GM23248 (cell line): ENCODE measurements at places on chromosomes 3 and 15. TPM values are rescaled to one million over a fixed set of nuclear protein-coding genes. Genes with fewer than 3 reads are reported as not detected.

DNA sequence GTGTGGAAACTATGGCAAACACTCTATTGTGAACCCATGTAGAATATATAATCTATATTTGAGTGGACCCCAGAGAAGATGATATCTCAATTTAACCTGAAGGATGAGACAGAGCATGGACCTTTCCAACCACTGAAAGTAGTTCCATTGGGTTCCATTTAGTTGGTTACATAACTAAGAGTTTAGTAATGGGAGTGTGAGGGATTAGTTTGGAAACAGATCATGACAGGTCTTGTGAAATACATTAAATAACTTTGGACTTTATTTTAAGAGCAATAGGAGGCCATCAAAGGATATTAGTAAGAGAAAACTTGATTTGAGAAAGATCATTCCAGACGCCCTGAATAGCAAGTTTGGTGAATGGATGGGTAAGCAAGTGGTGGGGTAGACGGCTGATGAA is 487.2 kb upstream of the ROBO2 start:
- H3K36me3 ChIP-seq: no peaks in the 10 kb centered on the region
- H3K27me3 ChIP-seq: no peaks in the 10 kb centered on the region
- H3K4me1 ChIP-seq: no peaks in the 10 kb centered on the region
- H3K4me3 ChIP-seq: no peak overlapping the region
- peak; percentile 21 for DNase-seq

DNA sequence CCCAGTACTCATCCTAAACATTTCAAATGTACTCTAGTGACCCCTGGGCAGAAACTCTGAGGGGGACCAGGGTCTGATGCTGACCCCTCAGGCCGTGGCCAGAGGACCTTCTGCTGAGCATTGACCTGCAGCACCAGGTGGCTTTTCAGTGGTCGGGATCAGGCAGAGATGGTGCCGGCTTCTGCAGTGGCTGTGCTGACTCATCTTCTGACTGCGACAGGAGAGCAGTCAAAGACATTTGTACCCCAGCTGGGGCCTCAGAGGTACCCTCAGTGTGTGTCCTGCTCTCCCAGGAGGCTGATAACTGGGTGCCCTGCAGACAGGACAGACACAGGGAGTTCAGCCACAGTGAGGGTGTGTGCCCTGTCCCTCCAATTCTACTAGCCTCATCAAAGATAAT is 36.6 kb upstream of the IQCF6 start:
- no peak for DNase-seq
- H3K4me3 ChIP-seq: no peak overlapping the region
- H3K36me3 ChIP-seq: no peaks in the 10 kb centered on the region
- no peaks in the 10 kb centered on the region for H3K4me1 ChIP-seq

- DNase-seq: no peak
- H3K36me3 ChIP-seq: no peaks in the 10 kb centered on the region
- no peak overlapping the region for H3K27ac ChIP-seq
- no peaks in the 10 kb centered on the region for H3K4me1 ChIP-seq
- H3K27me3 ChIP-seq: no peaks in the 10 kb centered on the region; the same call in 1 of the 2 replicates
- H3K4me3 ChIP-seq: no peak overlapping the region
These were observed 60.5 kb downstream of the SPTSSB start for GRCh38 chr3:161310649-161311423.

CCR8 gene
- not detected in 2 replicates for polyA plus RNA-seq

DNA sequence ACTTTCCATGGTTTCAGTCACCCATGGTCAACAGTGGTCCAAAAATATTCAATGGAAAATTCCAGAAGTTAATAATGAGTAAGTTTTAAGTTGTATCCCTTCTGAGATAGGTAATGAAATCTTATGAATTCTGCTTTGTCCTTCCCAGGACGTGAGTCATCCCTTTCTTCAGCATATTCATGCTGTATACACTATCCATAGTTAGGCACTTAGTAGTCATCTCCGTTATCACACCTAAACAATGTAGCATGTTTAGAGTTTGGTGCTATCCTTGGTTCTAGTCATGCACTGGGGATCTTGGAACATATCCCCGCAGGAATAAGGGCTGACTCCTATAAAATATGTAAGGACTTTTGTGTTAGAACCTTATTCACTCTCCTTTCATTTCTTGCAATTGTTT is 153.2 kb downstream of the UNC13C start:
- DNase-seq: no peak
- H3K4me3 ChIP-seq: no peak overlapping the region
- no peak overlapping the region for H3K27ac ChIP-seq
- H3K4me1 ChIP-seq: no peaks in the 10 kb centered on the region
- H3K27me3 ChIP-seq: no peaks in the 10 kb centered on the region
